ENCODE measurements at places on chromosomes 5 and 9.

DNA sequence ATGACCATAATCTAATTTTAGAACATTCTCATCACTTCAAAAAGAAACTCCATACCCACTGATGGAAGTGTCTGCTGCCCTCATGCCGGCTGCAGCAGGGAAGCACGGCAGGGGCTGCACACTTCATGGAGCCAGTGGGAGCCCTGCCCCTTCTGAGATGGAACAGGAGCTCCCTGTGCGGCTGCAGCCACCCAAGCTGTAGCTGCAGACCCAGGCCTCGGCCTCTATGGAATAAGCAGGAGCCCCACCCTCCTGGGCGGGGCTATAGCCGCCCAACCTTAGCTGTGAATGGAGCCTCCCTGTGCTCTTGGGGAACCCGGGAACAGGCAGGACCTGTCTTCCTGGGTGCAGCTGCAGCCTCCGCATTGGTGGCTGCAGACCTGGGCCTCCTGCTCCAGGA, 128.5 kb downstream of the NUDT12 start:
- DNase-seq, result no peak

GRCh38 chr5:139975306-139975705, 67.8 kb downstream of the NRG2 start:
- DNase-seq, result no peak

DNA sequence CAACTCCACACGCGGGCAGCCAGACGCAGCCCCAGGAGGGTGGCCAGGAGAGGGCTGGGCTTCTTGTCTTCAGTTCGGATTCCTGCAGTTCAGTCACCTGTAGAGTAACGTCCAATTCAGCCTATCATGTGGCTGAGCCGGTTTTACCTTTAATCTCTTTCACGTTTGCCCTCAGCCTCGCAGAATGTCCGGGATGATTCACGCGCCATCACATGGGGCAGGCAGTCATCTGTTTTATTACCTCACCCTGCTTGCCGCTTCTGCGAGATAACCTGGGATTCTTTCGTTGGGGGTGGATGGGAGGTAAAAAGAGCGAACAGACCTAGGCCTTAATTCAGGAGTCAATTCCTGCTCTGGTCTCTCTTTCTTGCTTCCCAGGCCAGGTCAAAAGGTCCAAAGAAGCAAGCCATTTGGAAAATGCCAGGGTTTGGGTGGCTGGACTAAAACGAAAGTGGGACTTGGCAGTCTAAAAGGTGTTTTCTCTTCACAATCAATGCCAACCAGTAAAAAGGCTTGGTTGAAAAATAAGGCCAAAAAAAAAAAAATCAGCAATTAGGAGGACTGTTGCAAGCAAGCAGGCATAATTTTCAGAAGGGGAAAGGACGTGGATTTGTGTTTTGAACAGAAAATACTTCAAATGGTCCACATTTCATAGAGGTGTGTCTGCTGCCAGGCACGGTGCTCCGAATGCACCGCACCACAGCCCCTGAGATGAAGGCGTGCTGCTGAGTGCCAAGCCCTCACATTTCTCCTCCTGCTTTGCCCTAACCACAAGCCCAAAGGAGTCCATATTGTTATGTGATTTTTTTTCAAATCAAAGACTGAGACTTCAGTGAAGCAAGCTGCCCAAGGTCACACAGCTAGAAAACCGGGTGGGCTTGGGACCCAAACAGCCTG, 2.8 kb upstream of the WWC1 start:
- no peak for DNase-seq

DNA sequence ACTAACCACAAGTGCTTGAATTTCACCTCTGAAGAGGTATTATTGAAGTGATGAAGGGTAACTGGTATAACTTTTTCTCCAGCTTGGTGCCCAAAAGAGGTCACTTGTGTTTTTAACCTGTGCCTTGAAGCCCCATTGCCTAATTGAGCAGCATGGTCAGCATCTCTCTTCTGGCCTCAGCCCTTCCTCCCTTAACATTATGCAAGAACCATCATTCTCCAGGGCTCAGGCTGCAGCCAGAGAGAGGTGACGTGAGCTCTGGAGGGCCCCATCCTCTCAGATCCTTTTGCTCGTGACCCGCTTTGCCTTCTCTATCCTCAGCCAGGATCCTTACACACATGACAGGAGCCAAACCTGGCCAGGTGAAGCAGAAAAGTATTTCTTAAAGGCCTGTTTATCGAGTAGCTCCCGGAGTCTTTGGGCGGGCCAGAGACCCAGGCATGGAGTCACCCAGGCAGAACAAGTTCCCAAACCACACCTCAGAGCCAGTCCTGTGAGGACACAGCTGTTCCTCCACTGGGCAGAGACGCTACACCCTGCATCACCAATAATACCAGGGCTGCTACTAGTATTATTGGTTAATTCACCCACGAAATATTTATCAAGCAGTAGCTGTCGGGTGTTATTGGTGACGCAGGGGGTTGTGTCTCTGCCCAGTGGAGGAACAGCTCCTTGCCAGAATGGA, 29.6 kb upstream of the BOD1 start:
- no peak for DNase-seq

All from DMS153 (cell line).